NK-92 treated with Interleukin-12 subunit alpha and Interleukin-12 subunit beta, amount 100 ng/mL, for 24 hours (cell line): ENCODE measurements at places on chromosomes 7 and 10.

DNA sequence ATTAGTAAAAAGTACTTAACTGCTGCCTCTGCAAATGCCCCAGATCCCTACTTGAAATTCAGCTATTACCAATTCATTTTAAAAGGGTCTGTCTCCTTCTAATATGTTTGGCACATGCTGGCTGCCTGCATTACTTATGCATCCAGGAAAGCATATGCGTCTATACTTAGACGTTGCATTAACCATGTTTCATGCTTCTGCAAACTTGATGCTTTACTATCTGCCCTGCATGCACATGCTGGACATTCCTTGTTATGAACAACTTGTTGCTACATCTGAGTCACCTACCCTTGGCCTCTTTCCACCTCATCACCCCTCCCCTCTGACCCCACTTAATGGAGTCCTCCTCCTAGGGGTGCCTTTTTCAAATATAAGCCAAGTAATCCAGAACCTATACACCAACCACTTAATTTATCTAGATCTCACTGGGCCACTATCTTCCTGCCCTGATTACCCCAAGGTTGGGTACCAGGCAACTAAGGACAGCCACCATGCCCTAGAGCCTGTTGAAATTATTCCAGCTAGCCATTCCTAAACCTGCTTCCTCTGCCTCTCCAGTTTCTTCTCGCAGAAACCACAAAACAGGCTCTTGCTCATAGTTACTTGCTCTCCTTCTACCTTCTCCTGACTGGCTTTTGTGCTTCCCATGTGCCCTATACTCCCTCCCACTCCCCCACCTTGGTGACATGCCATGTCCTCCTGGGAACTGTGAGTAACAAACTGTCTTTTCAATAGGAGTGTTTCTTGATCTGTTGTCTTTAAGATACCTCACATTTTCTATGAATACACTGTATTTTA, 1187.9 kb downstream of the REEP3 start:
- DNase-seq, result no peak

DNA sequence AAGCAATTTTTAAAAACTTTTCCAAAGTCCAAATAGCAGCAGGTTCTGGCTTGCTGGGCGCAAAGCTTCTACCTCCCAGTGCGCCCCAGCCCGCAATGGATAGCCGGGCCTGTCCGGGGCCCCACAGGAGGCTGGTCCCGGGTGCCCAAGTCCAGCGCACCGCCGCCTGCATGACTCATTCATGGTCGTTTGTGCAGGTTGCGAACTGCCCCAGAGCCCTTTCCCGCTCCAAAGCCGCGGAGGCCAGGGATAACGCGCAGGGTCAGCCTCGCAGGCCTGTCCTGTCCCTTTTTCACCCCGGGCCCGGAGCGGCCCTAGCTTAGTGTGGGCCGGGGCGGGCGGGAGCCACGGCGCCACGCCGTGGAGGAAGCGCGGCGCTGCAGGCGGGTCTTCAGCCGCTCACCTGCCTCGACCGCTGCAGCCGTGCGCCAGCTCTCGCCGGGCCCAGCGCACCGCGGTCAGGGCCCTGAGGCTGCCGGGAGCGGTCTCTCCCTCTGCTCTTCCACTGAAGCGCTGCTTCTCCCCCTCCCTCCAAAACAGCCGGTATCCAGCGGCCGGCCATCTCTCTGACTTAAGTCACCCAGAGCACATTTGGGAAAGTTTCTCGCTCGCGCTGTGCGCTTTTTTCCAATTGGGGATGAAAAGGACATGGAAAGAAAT, 1.7 kb upstream of the EGR2 start:
- DNase-seq, result peak; percentile 55

GRCh38 chr10:112520914-112521313, 73.9 kb downstream of the VTI1A start:
- DNase-seq, result no peak

DNA sequence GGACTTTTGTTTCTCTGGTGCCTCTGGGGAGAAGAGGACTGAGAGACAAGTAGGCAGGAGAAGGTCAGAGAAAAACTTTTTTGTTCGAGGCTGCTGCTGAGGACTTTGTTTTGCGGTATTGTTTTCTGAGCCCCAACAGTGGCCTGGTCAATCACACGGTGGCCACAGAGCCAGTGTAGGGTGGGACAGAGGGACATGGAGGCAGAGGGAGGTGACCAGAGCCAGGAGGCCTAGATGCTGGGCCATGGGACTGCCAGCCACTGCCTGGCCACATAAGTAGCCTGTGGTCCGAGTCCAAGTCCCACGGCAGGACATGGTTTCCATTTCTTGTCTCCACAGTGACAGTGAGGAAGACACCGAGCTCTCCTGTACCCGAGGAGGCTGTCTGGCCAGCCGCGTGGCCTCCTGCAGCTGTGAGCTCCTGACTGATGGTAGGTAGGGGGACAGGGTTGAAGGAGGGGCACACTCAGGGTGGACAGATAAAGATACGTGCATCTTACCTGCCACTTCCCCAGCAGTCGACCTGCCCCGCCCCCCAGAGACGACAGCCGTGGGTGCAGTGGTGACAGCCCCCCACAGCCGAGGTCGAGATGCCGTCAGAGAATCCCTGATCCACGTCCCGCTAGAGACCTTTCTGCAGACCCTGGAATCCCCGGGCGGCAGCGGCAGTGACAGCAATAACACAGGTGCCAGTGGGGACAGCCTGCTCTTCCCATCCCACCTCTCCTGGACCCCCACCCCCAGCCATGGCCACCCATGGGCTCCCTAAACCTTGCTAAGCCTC, 27.5 kb downstream of the SH2B2 start:
- DNase-seq, result no peak

DNA sequence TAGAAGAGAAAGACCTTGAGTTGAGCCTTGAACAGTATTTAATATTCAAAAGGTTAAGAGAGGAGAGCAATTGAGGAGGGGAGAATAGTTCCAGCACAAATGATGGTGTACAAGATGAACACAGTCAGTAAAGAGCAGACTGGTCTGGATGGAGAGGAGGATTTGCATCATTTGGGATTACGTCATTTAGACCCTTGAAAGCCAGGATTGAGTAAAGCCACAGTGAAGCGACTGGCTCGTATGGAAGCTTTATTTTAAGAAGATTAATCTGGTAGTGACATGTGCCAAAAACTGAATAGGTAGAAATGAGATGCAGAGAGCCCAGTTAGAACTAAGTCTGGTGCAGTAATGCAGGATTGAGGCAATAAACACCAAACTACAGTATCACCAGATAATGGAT, 52.6 kb downstream of the TRUB1 start:
- DNase-seq, result no peak

- no peak for DNase-seq
These were observed 4.8 kb downstream of the INA start for GRCh38 chr10:103281753-103282152.

DNA sequence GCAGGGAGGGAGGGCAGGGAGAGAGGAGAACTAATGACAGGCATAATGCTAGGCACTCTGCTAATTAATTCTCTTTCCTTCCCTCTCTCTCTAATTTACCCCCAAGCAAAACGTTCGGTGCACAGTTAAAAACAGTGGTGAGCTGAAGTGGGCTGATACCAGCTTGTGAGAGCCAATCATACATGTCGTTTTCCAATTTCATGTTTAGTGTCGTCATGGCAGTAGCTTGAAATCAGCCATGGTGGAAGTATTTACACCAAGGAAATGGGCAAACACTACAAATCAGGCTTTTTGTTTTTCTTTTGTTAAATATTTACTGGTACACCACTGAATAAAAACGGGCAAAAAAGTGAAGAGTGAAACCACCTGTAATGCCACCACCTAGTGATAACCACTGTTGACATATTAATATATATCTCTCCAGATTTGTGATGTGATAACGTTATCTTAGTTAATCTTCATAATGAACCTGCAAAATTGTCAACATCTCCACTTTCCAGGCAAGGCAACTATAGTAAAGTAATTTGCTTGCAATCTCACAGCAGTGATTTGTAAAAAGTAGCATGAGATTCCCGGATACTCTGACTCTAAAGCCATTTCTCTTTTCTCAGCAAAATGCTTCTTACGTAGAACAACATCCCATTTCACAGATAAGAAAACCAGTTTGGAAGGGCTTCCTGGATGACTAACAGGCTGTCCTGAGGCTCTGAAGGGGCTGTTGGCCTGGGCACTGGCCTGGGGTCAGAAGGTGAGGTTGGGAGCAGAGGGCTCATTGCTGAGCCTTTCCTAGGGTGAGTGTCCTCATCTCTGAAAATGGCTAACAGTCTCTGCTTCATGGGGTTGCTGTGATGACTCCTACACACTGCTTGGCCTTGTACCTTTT, 83.7 kb downstream of the ATXN7L1 start:
- no peak for DNase-seq

DNA sequence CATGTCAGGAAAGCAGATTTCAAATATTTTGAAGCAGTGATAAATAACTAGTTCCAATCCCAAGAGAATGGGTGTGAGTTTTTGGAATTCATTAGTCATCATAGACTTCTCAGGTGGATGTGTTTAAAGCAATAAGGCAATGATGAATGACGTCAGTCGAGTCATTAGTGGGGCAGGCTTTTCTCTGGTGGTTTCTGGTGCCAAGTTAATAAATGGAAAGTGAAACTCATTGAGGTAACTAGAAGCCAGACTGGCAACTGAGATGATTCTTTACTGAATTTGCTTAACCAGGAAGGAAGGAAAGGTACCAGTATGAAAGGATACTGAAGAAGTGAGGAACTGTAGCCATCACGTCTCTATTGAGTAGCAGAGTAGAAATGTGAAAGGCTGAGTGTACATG, 311.0 kb downstream of the GPAM start:
- peak; percentile 3 for DNase-seq

GRCh38 chr7:88150033-88150432, 69.8 kb downstream of the SRI start:
- no peak for DNase-seq

- DNase-seq, result no peak
These were observed 208.3 kb downstream of the JAZF1 start for GRCh38 chr7:27972276-27972675.

GRCh38 chr10:70728328-70728727, 56.0 kb downstream of the ADAMTS14 start:
- no peak for DNase-seq

DNA sequence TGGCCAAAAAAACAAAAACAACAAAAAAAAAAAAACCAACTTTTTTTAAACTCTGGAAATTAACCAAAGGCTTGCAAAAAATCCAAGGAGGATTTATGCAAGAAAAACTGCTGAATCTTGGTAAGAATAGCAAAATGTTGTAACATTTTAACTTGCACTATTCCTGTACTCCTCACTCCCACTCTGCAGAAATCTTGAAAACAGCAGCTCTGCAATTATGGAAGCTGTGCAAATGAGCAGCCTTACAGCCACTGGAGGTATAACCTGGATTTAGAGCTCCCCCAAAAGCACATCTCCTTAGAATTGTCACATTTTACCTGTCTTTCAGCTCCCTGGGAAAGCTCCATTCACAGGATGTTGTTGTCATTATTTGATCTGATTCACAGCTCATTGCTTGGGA, 41.8 kb upstream of the LRGUK start:
- DNase-seq, result no peak

DNA sequence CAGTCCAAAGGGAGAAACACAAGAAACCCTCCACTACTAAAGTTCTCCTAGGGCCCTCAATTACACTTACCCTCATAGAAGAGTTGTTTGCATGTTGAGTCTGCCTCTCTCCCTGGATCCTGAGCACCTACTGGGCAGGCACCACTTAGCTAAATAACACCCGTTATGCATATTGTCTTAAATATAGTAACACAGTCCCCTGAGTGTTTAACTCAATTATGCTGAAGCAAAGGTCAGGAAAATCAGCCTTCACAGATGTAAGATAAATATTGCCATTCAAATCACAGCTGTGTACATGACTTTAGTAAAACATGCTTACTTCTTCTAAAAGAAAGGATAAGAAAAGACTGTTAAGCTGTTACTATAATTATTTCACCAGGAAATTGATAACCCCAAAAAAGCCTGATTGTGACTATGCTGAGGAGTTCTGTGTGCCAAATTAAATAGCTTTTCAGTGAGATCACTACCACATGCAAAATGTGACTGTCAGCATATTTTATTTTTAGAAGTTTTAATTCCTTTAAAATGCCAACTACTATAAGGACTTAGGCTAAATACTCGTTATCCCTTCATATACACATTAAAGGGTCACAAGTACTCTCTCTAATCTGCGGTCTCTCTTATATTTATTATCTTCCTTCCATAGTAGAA, 733.9 kb upstream of the PHF14 start:
- DNase-seq, result no peak

DNA sequence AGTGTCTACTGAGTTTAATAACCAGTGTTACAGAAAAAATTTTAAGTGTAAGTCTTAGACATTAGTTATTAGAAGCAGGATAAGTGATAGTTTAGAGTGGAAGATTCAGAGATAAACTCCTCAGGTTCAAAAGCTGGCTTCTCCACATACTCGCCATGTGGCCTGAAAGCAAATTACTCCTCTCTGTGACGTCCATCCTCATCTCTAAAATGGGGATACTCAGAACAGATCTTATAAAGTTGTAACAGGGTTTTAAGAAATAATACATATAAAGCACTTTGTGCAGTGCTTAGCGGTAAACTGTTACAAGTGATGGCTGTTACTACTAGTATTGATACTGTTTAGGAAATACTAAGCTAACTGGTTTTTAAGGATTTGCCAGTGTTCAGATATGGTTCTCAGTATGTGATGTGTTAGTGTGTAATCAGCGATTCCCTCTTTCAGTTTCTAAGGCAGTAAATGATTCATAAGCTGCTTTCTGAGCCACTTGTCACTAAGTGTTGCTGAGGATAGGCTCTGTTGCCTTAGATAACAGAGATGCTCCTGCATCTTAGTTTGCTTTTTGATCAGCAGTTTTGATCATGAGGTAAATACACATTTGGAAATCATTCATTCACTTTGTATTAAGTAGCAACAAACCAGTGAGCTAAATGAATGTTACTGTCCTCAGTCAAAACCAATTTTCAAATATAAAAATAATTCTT, 58.7 kb downstream of the CYP51A1 start:
- DNase-seq, result no peak

GRCh38 chr7:77281780-77282478, 82.3 kb upstream of the FGL2 start:
- DNase-seq, result no peak

- no peak for DNase-seq
These were observed 5.4 kb upstream of the FAM170B start for GRCh38 chr10:49139028-49139845.
